A673 (cell line): ENCODE measurements at places on chromosomes 11 and 22. TPM values are rescaled to one million over a fixed set of nuclear protein-coding genes. Genes with fewer than 3 reads are reported as not detected.

Gene SLC16A8
- not detected in 2 replicates for total RNA-seq

Gene KRTAP5-9
- total RNA-seq: not detected in 2 replicates

Gene SPON1
- total RNA-seq: not detected in 2 replicates

Gene KLHDC7B
- 1.4 and 1.6 TPM in 2 replicates for total RNA-seq

Gene OR52N4
- total RNA-seq: not detected in 2 replicates

Gene PGA5
- not detected in 2 replicates for total RNA-seq

Gene THRSP
- total RNA-seq: not detected in 2 replicates

Gene SLC6A5
- not detected in 2 replicates for total RNA-seq

Gene OR10A2
- not detected in 2 replicates for total RNA-seq

Gene VPREB1
- total RNA-seq: not detected in 2 replicates

Gene DCHS1
- 17.6 and 20.1 TPM in 2 replicates for total RNA-seq

Gene TMEM258
- total RNA-seq: 138 and 139 TPM in 2 replicates

Gene TMEM191B
- not detected in 2 replicates for total RNA-seq

Gene MEN1
- total RNA-seq: 45.7 and 49.2 TPM in 2 replicates

Gene MMP27
- not detected in 2 replicates for total RNA-seq

Gene MSANTD4
- total RNA-seq: 25.6 and 27.7 TPM in 2 replicates

Gene DEFB131B
- not detected in 2 replicates for total RNA-seq

Gene FSHB
- not detected in 2 replicates for total RNA-seq

Gene NLRP10
- total RNA-seq: not detected in 2 replicates

Gene OTOG
- not detected in 2 replicates for total RNA-seq

Gene GP1BB
- total RNA-seq: 12.6 and 13.3 TPM in 2 replicates

Gene CEP126
- 2.3 and 3.1 TPM in 2 replicates for total RNA-seq

Gene SLC43A1
- 18.4 and 20.5 TPM in 2 replicates for total RNA-seq

Gene ART1
- total RNA-seq: not detected in 2 replicates

Gene PRG2
- not detected in 2 replicates for total RNA-seq

Gene NPAS4
- total RNA-seq: not detected in 2 replicates

Gene OR52I2
- total RNA-seq: not detected in 2 replicates

Gene CDC45
- 79.1 and 79.2 TPM in 2 replicates for total RNA-seq

Gene OR10D3
- not detected in 2 replicates for total RNA-seq

Gene APOBEC3B
- 6.4 and 9.0 TPM in 2 replicates for total RNA-seq

Gene KCNE3
- total RNA-seq: 106 and 107 TPM in 2 replicates

Gene OR51E1
- total RNA-seq: not detected in 2 replicates

Gene SERPING1
- 5.2 and 7.0 TPM in 2 replicates for total RNA-seq

Gene MPPED2
- total RNA-seq: 2.0 and 3.4 TPM in 2 replicates

Gene VPS51
- total RNA-seq: 125 and 140 TPM in 2 replicates

Gene IL18BP
- 10.6 and 12.2 TPM in 2 replicates for total RNA-seq

Gene TEAD1
- 74.6 and 81.8 TPM in 2 replicates for total RNA-seq

Gene CREB3L1
- total RNA-seq: 3.5 and 10.7 TPM in 2 replicates

Gene AGBL2
- total RNA-seq: 6.5 and 8.2 TPM in 2 replicates

Gene TSPAN32
- not detected in 2 replicates for total RNA-seq

Gene MB
- 0.30 and 0.46 TPM in 2 replicates for total RNA-seq

Gene C1QTNF6
- total RNA-seq: 6.3 and 8.6 TPM in 2 replicates

Gene DDT
- total RNA-seq: 102 and 108 TPM in 2 replicates

Gene GLYATL1
- 0.17 TPM in 1 of 2 replicates, not detected in the other for total RNA-seq
